ENCODE measurements at places on chromosomes 4 and X. TPM values are rescaled to one million over a fixed set of nuclear protein-coding genes. Genes with fewer than 3 reads are reported as not detected.

SHROOM2 gene
- 45.6 TPM for polyA plus RNA-seq

ENAM gene
- polyA plus RNA-seq, result not detected

AREG gene
- not detected for polyA plus RNA-seq

GLOD5 gene
- not detected for polyA plus RNA-seq

CHRDL1 gene
- 8.8 TPM for polyA plus RNA-seq
